ENCODE measurements at places on chromosomes 1 and 21.

GRCh38 chr1:159829273-159829634, 2.6 kb downstream of the SLAMF8 start:
- DNase-seq, result no peak

- peak; percentile 80 for DNase-seq
Observed at GRCh38 chr21:43718872-43719747, at the start of gene PDXK. TSS of gene PDXK (plus strand) at chr21:43719129. CDS start at chr21:43719295, 166 bp downstream.

DNA sequence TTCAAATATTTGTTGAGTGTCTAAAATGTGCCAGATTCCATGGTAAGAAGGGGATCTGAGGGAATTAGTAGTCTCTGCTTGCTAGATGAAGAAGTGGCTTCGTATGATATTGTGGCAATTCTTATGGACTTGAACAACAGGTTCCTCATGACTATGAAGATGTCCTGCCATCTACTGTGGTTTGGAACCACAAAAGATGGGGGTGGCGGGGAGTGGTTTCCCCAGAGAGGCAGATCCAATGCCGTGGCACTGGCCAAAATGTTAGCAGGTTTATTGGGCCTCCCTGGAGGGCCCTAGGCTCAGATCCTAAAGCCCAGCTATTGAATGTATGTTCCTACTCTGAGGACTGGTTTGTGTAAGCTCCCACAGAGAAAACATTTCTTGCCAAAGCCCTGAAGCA, 120.8 kb downstream of the RGS2 start:
- no peak for DNase-seq

DNA sequence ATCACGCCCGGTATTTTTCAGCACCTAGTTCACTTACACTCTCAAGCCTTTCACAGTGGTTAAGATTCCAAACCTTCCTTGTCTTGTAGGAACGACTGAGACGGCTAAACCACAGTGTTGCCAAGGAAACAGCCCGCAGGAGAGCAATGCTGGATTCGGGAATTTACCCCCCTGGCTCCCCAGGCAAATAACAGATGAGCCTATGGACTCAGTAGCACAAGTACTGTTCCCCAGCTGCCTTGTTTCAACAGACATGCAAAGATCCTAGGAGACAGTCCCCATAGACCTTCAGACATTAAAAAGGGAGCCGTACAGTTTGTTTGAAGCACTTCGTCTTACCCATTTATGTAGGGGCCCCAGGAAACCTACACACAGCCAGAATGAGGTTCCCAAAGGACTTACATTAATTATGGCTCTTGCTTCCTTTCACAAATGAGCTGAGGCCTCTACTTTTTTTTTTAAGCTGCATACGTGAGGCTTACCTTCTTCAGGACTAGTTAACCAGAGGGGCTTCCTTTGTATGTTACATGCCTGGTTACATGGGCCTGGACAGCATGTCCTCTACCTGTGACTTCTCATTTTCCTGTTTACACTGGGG, 2.7 kb downstream of the SNAPIN start:
- DNase-seq, result no peak

- DNase-seq, result no peak
Observed at GRCh38 chr1:161866241-161866640, 100.1 kb downstream of the ATF6 start.

GRCh38 chr1:19773485-19773884, 26.2 kb downstream of the TMCO4 start:
- DNase-seq, result no peak

DNA sequence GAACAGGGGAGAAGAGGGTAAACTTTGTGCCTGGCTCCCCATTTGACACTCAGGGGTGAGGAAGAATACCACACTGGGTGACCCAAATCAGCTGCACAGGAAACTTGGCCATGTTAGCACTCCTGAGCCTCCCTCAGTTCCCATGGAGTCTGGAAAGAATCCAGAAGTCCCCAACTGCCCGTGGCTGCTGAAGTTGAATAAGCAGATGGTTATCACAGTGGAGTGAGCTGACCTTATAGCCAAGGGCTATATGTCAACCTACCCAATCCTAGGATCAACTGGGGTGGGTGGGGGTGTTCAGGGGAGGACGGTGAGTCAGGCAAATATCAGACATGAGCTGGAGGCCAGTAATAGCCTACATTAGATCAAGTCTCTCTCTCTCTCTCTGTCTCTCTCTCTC, 20.4 kb downstream of the KCNH1 start:
- no peak for DNase-seq

All from activated CD4-positive, alpha-beta T cell treated with anti-CD3 and anti-CD28 coated beads, Interleukin-2, amount 50 U/mL, for 48 hours (primary cell).